Activated CD4-positive, CD25-positive, alpha-beta regulatory T cell treated with anti-CD3 and anti-CD28 coated beads, Interleukin-2, amount 50 U/mL, for 24 hours (primary cell): ENCODE measurements at places on chromosomes 11 and 22.

DNA sequence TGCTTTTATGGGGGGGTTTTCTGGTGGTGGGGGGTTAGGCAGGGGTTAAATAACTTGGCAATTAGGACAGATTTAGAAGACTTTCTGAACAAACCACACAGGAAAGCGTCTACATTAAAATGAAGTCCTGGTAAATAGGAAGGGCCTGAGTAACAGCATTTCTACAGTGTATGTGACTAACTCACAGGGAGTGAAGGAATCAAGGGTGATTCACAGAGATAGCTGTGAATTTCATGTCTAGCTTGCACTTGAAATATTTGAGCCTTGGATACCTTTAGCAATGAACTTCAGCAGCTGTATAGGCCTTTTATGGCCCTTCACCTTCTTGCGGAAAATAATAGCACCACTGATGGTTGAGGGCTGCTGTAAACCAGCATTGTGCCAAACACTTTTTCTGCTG is 26.1 kb upstream of the LDHA start:
- ATAC-seq, result no peak

GRCh38 chr11:122976734-122977469 is 4.7 kb downstream of the BSX start:
- no peak for ATAC-seq

DNA sequence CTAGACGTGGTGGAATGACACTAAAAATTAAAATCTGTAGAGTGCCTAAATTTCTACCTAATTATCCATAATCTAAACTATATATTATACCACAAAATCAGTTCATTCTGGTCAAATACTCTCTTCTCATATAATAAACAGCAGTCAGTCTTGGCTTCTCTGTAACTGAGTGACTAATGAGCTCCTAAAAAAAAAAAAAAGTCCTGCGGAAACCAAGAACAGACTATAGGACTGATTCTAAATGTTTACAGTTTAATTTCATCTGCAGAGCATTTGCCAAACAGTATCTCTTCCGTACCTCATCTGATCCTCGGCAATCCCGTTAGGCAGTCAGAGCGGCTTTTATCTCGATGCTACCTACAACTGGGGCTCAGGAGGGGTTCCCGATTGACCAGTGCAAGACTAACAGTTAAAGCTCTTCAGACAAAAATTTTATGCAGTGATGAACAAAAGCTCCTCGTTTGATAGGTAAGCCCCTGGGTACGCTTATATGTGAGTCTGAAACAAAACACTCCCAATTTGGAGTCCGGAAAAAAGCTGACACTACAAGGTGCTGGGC is 686 bp downstream of the KIF18A start:
- no peak for ATAC-seq

DNA sequence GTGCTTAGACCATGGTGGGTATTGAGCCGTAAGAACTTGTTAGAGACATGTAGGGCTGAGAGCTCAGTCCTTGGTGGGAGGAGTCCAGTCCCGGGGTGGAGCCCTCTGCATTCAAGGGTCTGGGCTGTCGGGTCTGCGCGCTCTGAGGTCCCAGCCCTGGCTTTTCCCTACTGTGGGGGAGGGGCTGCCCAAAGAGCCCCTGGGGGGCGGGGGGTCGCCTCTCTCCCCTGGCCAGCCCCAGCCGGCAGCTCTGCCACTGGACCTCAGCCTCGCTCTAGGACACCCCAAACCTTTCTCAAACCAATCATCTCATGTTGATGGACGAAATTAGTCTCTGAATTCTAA is 1006.4 kb downstream of the BRD1 start:
- no peak for ATAC-seq

DNA sequence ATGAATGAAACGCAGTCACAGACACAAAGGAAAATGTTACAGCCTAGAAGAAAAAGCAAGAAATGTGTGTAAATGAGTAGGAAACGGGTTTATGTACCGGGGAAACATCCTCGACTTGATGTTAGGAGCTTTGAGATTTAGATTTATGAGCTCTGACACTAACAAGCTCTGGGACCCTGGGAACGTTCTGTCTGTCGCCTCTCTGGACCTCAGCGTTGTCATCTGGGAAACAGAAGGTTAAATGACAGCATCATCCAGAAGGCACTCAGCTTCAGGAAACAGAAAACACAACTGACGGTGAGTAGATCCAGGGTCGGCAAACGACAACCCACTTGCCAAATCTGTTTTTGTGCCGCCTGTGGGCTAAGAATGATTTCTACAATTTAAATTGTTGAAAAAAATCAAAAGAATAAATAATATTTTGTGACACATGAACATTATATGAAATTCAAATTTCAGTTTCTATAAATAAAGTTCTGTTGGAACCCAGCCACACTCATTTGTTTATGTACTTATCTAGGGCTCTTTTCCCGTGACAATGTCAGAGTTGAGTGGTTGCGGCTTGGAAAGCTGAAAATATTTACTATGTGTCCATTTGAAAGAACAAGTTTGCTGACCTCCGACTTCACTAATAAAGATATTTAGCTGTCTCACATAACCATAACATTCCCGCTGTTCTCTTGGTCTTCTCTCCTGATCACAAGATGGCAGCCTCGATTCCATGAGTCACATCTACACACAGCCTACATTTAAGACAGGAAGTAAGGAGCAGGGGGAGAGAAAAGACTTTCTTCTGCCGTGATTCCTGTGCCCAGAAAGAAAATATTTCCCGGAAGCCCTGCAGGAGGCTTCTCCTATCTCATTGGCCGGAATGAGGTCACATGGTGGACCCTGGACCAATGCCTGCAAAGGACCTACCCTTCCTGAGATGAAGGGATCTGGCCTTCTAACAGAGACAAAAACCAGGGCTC is 47.1 kb upstream of the SYT13 start:
- no peak for ATAC-seq

GRCh38 chr11:60310407-60310998 is 16.6 kb upstream of the MS4A6E start:
- ATAC-seq, result no peak

DNA sequence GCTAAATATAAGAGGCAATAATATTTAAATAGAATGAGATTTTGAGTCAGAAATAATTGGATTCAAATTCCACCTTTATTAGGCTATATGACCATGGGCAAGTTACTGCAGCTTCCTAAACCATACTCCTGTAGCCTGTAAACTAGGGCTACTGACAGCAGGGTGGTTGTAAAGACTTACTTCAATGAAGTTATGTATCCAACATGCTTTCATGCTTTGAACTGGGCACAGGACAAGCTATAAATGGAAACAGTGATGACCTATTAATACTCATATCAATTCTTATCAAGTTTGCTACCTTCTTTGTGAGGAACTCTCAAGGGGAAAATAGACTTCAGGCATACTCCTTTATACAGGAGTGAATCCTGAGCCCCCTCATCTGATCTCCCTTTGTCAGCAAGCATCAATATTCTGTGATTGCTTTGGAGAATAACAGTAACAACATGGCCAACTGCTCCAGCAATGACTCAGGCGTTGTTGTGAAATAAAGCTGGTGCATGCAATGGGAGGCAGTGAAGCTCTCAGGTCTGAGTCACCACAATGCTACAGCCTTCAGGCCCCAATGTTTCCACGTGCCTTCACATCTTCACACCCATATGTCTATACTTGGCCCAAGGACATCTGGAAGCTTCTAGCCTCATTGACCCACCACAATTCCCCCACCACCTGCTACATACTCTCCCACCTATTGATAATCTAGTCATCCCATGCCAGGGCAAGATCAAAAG is 102.5 kb downstream of the KCNA4 start:
- no peak for ATAC-seq

DNA sequence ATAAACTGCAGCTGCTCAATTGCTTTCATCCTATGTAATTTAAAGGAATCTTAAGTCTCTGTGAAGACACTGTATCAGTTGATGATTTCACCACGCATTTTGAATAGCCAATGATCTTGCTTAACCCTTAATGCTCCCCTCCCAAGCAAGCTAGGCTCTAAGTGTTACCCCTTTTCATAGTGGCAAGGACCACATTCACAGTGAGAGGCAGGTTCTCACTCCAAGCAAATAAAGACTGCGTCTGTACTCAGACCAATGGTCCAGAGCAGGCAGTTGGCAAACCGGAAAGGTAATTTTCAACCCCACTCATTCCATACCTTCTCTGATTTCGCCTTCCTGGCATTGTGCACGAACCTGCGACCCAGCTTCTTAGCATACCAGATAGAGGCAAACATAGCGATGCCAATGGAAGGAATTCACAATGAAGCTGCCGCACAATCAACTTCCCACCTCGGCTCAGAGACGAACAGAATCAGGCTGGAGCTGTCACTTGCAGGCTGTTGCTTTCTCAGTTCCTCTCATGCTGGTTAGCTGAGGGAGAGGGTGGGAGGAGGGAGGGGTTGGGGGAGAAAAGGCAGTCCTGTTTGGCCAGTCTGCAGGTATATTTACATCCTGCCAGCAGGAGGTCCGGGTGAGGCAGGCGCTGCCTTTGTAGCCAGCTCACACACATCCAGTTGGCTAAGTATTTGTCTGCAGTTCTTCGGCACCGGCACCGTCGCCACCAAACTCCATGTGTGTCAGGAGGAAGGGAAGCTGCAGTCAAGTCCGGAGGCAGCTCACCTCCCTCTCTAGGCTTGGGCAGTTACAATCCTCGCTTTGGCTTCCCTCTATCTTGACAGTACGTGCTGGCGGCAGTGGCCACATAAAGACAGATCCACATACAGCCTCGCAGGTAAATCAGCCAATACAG is 1151.2 kb upstream of the CCDC90B start:
- no peak for ATAC-seq

DNA sequence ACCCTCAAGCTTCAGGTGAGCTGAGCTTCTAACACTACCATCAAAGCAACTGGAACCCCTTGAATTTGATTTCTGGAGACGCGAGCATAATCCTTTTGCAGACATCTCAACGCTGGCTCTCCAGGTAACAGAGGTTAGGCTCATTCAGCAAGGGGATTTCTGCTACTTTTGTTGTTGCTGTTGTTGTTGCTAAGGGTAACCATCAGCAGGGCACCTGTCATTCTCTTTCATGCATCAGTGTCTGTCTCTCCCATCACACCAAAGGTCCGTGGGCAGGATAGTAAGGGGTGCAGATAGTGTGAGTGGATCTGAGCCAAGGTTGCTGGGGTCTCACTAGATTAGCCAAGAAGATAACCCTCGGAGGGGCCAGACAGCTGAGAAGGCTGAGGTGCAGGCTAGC is 90.3 kb downstream of the TP53I11 start:
- no peak for ATAC-seq

GRCh38 chr11:65128182-65129145 is 5.9 kb downstream of the SYVN1 start:
- no peak for ATAC-seq

DNA sequence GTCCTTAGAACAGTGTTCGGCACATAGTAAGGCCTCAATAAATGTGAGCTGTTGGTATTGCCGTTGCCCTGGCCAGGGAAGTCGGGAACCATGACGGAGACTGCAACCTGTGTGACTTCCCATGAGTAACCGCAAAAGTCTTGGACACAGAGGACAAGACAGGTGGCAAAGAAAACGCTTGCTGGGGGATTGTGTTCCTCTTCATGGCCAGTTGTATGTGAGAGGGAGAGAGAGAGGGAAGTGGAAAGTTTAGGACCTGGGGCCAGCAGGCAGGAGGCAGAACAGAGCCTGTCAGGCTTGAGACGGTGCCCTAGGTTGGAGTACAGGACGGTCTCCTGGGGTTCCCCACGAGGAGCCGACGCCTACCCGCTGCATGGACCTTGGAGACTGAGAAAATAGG is 90.2 kb downstream of the CEP164 start:
- no peak for ATAC-seq

GRCh38 chr11:78465169-78465942 is 47.7 kb upstream of the GAB2 start:
- peak; percentile 95 for ATAC-seq

DNA sequence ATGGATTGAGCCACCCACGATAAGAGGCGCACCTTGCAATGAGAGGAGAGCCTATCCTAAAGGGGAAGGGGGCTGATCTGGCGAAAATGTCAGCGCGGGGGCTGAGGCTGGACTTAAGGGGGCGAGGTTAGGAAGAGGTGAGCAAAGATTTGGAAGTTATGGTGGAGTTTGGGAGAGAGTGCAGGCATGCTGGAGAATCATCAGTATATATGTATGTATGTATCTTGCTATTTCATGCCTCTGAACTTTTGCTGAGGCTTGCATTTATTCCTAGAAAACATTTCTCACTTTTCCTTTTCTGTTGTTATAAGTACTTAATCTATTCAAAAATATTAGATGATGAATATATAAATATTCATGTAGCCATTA is 17.2 kb upstream of the THRSP start:
- ATAC-seq, result no peak
